NCI-H2081 (cell line): ENCODE measurements at places on chromosomes 2 and 18.
A peak's percentile ranks its signal among the peaks of the same experiment; 100 is the strongest.

- DNase-seq = no peak
Observed at GRCh38 chr18:56825321-56825720, 174.2 kb downstream of the WDR7 start.

- DNase-seq = no peak
Observed at GRCh38 chr2:86577817-86578456, 14.7 kb upstream of the CHMP3 start.

DNA sequence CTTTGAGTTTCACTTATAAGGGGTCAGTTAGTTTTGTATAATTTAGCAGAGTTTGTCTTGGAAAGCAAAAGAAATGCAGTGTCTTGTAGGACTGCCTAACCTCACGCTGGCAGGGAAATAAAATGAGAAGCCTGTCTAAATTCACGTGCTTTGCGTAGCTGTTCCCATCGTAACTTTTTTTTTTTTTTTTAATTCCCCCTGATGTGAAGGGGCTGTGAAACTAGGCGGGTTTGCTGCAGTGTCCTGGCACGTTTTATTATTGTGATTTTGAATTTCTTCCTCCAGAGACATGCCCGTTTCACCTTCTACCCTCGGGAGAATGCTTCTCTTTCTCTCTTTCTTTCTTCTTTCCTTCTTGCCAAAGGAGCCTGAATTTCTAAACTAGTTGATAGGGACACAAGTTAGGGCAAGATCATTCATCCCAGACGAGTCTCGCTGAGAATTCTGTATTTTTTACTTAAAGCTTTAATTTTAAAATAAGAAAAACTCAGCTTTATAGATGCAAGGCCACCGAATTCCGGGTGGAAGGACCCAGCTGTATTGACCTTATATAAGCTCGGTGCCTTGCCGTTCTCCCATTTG is 2.3 kb downstream of the MEIS1 start:
- no peak for DNase-seq

- peak; percentile 32 for DNase-seq
Observed at GRCh38 chr18:35289727-35290093, 319 bp downstream of the ZSCAN30 start.

- no peak for DNase-seq
Observed at GRCh38 chr18:23592911-23593310, 6.6 kb upstream of the NPC1 start.

DNA sequence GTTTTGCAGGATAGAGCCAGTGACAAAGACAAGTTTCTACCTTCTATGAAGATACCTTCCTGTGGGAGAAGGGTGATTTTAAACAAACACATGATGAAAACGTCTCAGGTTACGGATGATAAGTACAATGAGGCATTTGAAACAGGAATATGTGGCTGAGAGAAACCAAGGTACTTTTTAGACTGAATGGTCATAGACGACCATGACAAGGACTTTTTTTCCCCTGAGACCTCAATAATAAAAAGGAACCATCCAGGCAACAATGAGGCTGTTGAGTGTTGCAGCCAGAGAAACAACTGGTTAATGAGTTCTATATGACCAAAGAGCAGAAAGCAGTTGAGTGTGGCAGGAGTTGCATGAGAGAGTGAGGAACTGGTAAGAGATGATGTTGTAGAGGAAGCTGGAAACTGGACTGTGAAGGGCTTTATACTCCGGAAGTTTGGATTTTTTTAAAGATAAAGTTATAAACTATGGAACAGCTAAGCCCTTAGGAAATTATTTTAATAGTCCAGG is 306.1 kb upstream of the CYRIA start:
- no peak for DNase-seq

GRCh38 chr2:164794432-164795231 is 47.0 kb downstream of the COBLL1 start:
- no peak for DNase-seq

DNA sequence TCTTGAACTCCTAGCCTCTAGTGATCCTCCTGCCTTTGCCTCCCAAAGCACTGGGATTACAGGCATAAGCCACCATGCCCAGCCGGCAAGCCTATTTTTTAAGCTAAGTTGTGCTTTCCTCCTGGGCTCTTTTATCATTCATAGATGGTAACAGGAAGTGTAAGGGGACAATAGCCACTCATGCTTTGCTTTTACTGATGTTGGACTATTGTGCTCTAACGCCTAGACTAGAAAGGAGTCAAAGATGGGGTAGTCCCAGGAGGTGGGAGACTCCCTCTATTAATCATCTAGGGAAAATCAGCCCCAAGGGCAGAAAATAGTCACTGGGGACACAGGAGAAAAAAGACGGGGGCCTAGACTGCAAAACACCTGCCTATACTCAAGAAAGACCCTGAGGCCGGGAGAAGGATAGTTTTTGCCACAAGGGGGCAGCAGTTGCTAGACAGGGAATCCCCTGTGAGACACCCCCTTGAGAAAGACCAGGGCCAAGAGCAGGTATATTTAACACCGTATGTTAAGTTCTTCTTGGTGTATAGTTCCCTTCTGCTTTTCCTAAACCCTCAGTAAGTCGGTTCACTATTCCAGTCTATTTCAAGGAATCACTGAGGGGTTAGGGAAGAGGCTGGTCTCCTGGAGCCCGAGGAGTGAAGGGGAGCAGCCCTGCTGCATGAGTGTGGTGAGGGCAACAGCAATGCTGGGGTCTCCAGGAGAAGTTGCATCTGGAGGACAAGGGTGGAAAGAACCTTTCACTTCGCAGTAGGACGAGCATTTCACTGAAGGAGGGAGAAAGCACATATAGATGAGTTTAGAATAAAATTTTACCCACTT is 2.1 kb upstream of the CXCR1 start:
- DNase-seq = peak; percentile 34

GRCh38 chr2:165192729-165193128 is 11.1 kb downstream of the SCN3A start:
- no peak for DNase-seq

GRCh38 chr2:148523315-148523714 is 121.2 kb upstream of the EPC2 start:
- no peak for DNase-seq

GRCh38 chr2:135030826-135031225 is 16.4 kb downstream of the MAP3K19 start:
- DNase-seq = no peak

- DNase-seq = peak; percentile 68
Observed at GRCh38 chr18:10477121-10477862, 22.9 kb downstream of the APCDD1 start.

DNA sequence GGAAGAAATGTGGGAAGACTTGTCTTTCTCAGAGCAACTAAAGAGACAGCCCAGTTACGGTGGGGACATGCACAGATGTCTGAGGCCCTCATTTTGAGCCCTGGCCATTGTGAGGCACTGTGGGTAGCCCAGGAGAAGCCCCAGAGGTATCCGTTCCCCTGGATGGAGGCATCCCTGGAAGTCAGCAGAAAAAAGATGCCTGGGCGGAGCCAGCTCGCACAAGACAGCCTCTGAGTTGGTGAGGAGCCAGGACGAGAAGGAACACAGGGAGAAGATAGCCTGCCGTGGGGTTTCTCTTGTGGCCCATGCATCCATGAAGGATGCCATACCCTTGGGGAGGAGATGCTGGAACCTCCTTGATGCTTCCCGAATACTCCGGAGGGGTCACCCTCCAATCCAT is 56.9 kb upstream of the SEMA4C start:
- DNase-seq = no peak

DNA sequence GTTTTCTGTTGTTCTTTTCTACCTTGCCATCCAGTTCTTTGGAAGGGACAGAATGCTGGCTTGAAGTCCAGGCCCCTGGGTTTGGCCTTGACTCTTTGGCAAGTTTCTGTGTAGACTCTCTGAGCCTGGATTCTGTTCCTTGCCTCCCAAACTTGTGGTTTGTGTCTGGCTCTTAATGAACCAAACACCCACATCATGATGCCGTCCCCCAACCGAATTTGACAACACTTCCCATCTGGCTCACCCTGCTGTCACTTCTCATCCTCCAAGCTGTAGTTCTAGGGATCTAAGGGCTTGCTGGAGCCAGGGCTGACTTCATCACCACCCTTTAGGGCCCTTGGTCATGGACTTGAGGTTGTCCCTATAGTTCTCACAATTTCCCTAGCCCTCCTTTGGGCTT is 68.9 kb upstream of the CELF4 start:
- DNase-seq = no peak

- no peak for DNase-seq
Observed at GRCh38 chr18:26083099-26083498, 7.3 kb downstream of the SS18 start.

DNA sequence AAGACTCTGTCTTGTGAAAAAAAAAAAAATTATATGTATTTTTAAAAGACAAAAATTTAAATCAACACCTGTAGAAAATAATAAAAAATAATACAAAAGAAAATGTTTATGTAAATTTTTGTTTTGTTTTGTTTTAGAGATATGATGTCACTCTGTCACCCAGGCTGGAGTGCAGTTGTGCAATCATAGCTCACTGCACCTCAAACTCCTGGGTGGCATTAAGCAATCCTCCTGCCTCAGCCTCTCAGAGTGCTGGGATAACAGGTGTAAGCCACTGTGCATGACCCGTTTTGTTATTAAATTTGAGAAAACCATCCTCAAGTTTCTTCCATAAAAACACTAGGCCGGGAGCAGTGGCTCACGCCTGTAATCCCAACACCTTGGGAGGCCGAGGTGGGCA is 56.2 kb upstream of the B3GNT7 start:
- no peak for DNase-seq

- DNase-seq = no peak
Observed at GRCh38 chr18:51712821-51713220, 515.3 kb upstream of the MEX3C start.

DNA sequence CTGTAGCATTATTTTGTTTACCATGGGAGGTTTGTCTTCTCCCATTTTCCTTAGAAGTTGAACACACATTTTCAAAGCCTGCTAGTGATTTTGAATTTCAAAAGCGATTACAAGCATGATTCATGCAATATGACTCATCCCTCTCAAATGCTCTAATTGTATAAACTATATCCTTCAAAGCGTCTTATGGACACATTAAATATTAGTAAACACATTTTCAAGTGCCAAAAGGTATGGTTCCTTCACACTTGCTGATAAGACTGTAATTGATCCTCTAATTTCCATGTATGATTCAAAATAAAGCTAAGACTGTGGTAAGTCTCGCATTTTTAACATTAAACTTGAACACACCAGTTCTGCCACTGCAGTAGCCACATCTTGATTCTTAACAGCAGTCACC is 512.9 kb downstream of the LRRTM4 start:
- DNase-seq = no peak
